ENCODE measurements at places on chromosomes 2 and 18.
A peak's percentile ranks its signal among the peaks of the same experiment; 100 is the strongest.

GRCh38 chr2:8509621-8510020 is 172.2 kb upstream of the ID2 start:
- no peak for DNase-seq

DNA sequence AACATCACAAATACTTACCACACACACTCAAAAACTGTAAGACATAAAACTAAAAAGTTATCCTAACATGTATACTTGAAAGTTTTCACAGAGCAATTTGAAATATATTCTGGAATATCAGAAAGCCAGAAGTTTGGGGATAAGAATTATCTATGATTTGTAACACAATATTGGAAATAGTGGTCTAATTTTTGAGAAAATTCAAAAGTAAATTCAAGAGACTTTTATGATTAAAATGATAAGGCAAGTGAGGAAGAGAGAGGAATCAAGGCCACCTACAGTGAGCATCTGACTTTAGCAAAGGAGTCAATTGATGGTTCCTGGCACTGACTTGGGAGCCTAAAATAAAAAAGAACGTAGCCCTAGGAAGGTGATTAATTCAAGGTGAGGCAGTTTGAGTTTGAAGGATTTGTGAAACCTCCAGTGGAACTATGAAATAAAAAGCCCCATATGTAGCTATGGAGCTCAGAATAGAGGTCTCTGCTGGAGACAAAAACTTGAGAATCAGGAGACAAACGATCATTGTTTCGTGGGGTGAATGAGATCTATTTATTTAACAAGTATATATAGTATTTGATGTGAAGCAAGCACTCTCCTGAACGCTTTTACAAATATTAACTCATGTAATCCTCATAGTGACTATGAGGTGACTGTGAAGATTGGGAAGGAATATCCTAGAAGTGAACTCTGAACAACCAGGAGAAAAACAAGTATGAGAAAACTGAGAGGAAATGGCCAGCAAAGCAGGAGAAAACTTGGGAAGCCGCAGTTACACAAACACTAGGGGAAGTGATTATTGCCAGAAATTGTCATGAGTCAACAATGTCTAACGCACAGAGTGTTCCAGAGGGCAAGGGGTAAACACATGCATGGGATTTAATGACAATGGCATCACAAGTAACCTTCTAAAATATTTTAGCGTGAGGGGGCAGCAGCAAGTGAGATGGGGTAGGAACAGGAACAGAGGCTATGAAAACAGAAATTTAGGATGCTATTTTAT is 12.8 kb downstream of the TFPI start:
- DNase-seq = no peak

DNA sequence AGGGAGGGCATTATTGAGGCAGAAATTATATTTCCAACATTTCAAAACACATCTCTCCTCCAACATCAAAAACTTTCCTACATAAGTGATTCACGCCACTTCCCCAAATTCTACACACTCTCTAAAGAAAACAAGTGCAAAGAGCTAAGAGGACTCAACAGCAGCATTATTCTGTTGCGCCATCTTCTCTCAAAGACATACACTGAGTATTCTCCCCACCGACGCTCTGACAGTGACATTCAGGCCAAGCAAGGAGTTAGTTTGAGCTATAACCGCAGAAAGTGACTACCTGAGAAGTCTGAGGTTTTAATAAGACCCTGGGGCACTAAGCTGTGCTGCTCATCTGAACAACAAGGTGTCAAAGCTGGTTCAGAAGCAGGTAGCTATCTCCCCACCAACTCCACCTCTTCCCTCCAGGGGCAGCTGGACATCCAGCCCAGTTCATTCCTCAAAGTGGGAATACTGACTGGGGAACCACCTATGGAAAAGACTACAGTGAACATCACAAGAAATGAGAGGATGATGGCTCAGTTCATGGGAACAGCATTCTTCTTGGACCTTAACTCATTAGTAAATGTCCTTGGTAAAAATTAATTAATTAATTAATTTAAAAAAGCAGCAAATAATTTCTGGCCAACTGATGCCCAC is 309.5 kb upstream of the CCDC68 start:
- DNase-seq = no peak

GRCh38 chr18:46398625-46399024 is 258.4 kb downstream of the LOXHD1 start:
- no peak for DNase-seq

DNA sequence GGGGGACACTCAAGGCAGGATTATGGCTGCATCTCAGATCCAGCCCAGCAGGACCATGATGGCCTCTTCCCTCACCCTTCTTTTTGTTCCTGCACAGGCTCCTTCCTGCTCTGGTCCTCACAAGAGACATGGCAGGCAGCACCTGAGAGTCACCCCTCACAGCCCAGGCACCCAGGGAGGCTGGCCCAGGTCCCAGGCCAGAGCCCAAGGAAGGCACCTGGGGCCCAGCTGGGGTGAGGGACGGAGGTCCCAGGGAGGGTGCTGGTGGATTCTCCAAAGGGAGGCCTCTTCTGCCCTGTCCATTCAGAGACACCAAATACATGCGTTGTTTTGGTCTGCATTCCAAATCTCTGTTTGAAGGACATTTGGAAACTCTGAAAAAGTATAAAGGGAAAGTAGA is 285.4 kb upstream of the HS6ST1 start:
- DNase-seq = no peak

- DNase-seq = no peak
These were observed 3.9 kb downstream of the HEATR5B start for GRCh38 chr2:37080266-37080665.

DNA sequence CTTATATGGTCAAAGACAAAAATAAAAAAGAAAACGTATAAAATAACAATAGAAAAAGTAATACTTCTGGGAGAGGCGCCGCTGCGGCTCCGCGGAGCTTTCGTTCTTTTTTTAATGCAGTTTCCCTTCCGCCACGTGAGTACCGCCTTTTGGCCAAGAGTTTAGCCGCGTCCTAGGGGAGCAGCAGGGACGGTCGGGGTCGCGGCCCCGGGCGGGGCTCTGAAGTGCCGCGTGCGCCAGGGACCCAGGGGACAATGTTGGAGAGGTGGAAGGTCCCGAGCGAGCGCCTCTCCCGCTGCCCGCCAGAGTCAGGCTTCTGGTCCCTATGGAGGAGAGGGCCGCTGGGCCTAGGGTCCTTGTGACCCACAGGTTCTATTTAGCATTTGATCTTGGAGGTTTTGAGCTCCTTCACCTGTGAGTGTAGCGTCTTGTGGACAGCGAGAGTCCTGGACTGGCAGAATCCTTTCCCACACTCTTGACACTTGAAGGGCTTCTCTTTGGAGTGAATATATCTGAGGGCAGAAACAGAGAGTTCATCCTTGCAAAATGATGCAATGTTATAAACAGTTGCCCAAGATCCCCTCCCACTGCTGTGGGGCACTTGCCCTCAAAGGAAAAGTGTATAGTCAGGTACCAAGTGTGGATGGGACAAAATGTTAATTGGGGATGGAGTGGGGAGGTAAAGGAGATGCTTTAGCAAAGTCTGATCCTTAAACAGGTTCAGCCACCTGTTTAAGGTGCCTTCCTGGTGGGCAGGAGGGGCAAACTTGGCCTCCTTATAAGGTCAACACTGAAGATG is 6.3 kb downstream of the OSR1 start:
- no peak for DNase-seq

DNA sequence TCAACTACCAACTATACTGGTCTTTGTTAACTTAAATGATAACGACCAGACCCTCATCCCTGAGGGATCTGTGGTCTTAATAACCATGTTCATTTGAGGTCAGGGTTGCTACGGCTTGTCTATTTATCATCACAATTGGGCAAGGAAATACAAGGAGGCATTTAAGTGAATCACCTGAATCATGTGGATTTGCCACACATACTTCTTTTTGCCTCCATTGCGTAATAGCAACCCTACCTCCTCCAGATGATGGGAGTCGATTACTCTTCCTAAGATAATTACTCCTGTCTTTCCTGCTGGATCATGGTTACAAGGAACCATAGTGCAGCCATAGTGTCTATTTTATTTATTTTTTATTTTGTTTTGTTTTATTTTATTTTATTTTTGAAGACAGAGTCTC is 42.2 kb downstream of the TAF4B start:
- no peak for DNase-seq

- no peak for DNase-seq
These were observed 25.3 kb downstream of the PSME4 start for GRCh38 chr2:53945538-53945937.

GRCh38 chr18:14970027-14970426 is 222.1 kb downstream of the ANKRD30B start:
- DNase-seq = no peak

- peak; percentile 25 for DNase-seq
These were observed 28.5 kb downstream of the HRH4 start for GRCh38 chr18:24488824-24489493.

DNA sequence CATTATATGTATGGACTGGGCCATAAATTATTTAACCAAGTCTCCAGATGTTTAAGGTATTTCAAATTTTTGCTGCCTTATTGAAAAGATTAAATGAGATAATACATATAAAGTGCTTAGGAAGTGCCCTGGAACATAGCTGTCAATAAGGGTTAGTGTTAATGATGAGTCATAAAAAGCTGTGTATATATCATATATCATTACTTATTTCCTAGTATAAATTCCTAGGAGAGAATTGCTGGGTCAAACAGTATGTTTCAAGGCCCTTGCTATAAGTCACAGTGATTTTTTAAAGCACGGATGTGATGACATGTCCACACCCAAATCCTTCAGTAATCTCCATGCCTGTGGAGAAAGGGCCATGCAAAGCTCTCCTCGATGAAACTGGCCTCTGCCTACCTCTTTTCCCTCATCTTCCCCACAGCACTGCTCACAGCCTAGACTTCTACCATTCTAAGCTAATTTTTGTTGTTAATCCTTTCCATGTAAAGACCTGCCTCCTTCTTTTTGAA is 8.5 kb downstream of the ZNF2 start:
- no peak for DNase-seq

DNA sequence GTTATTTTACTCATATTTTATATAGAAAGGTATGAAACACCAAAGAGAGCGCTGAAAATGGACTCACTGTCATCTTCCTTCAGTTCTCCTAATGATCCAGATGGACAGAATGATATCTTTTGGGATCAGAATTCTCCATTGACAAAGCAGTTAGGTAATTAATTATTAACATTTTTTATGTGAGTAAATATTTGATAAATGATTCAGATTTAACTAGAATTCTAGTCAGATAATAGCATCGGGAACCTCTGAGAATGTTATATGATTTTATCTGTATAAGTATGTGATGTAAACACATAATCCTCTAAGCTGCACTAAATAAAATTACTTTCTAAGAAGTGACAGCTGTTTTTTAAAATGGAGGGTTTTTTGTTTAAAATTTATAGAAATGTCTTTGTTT is 2.0 kb downstream of the ETAA1 start:
- no peak for DNase-seq

- peak; percentile 60 for DNase-seq
These were observed 37.8 kb downstream of the PCBP1 start for GRCh38 chr2:70124983-70125480.

DNA sequence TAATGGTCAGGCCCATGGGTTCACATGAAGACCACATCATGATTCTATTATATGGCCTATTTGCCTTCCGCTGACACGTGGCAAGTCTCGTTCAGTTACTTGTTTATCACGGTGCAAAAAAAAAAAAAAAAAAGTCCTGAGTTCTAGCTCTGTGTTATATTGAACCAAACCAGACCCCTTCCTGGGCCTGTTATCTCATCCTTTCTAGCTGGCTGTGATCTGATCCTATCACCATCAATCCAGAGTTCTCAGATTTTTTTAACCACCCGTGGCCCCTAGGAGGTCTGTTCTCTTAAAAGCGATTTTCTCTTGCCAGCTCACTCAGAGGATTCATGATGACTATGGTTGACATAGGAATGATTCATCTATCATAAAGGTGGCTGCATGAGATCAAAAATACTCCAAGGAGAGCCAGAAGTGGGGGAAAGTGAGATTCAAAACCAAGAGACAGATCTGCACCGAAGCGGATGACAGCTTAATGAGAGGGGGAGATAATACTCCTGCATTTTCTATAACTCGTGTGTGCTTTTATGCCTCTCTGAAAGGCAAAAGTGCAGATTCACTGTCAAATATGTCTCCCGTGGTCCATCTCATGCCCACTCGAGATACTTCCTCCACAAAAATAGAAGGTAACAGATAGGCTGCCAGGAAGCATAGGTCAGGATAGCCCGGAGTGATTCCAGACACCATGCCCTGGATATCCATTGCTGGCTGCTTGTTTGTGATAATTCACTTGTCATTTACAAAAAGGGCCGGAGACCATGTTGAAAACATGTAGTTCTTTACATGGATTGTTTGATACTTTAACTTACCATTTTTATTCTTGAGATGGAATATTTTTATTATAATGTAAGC is 505.7 kb upstream of the KLHL29 start:
- no peak for DNase-seq

DNA sequence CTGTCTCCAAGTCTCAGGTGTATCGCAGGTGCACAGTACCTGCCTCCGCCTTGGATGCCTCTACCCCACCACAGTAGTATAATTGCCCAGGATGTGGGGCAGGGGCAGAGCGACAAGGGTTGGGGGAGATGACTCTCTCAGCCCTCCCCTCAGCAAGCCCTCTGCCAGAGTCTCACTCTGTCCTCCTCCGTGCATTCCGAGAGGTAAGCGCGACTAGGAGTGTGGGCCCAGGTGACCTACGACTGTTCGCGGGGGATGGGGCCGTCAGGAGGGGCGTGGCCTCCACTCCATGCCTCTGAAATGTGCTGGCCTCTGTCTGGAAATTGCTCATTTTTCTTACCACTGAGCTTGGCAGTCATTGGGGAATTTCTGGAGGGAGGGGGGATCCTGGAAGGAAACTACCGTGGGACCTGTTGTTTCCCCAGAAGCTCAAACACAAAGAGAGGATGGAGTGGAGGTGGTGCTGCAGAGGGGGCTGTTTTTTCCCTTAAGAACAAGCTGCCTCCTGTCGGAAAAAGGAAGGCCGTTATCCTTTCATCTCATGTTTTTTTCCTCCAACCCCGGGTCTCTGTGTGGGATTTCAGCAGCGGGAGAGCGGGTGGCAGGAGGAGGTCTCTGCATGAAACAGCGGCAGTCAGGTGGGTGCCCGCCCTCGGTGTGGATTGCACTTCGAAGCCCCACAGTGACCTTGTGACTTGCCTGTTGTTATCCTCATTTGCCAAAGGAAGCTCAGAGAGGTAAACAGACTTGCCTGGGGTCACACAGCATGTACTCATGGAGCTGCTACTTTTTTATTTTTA is 13.0 kb upstream of the RALB start:
- DNase-seq = no peak

DNA sequence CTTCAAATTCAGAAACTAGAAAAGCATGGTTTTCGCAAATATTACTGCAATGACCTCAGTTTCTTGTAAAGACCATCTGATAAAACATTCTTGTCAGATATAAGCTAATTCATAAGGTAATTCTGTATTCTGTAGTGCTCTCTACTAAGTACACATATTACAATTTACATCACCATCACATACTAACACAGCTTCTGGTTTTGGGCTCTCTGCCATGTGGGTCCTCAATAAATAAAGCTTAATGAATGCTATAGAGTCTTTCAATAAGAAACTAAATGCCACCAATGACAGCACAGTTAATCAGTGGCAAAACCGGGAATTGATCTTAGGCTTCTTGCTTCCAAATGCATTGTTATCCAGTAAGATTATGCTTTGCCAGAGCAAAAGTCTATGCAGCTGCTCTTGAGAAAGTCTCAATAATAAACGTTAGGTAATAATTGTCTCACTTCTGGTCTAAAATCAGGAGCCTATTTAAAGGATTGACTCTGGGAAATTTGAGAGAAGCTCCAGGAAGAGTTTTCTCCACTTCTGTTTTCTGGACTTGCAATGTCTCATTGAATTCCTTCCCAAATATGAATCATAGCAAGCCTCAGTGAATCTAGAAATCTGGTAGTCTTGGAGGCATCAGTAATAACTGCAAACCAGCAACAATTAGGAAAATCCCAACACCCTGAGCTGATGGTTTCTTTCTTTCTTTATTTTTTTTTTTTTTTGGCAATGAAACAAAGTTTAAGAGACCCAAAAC is 67.9 kb upstream of the RAPGEF4 start:
- no peak for DNase-seq

Data from effector memory CD8-positive, alpha-beta T cell (primary cell).